ENCODE measurements at places on chromosomes 5 and 9.

- DNase-seq = no peak
These were observed 257.7 kb downstream of the MCTP1 start for GRCh38 chr5:95027151-95027721.

DNA sequence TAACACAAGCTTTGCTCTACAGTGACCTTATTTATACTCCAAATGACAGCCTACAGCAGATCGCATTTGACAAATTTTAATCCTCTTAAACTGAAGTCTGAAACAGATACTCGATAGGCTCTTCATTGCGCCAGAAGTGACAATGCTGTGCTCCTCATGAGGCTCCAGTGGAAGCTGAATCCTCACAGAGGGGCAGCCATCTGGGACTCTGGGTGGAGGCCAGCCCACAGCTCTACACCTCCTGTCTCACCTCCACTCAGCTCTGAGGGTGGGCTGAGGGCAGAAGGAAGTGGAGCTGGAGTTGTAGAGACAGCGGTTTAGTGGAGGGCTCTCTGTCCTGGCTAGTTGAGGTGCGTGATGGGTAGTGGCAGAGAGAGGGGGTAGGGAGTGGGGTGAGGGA is 283.3 kb upstream of the ANKRD55 start:
- DNase-seq = no peak

DNA sequence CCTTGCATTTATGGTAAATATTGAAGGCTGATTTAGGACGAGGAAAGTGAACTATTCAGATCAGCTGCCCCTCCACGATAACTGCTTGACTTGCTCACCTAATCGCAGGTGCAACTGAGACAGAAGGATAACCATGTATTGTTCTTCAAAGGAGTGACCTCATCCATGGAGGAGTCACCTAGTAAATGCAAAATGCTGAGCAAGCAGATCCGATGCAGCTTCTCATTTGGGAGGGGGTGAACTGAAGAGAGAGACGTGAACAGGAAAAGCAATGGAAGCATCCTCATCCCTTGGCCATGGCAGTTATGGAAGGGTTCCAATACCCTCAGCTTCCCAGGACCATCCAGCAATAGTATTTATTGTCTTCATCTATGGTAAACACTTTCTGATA is 47.5 kb downstream of the RASGRF2 start:
- DNase-seq = no peak

DNA sequence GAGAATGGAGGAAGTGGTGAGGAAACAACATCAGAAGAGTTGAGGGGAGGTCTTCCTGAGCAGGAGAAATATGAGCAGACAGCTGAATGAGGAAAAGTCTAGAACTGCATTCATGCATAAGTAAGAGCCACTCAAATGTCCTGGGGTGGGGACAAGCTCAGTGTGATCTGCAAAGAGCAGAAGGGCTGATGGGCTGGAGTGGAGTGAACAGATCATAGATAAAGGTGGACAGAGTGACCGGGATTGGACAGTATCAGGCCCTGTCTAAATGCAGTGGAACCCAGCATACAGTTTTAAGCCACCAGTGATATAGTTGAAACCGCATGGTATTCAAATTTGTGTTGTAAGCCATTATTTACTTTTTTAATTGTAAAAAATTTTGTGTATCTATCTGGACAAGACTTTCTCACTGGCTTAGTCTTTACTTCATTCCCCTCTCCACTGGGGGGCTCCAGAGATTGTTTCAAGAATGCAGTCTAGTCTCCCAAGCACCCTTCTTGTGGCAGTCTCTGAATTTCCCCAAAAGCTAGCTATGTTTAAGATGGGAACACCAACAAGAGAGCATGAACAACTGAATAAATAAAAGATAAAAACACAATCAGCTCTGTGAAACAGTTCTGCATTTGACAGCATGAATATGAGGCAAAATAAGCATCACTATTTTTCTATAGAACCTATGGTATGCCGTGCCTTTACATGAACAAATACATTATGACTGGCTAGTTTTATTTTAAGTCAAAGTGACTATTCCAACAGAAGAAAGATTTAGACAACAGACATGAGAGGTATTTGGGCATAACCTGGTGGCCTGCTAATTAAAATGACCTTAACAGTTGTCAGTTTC is 10.7 kb upstream of the STK32A start:
- peak; percentile 6 for DNase-seq

GRCh38 chr9:120539951-120540350 is 40.0 kb downstream of the CDK5RAP2 start:
- no peak for DNase-seq

GRCh38 chr5:96610747-96611146 is 51.4 kb upstream of the CAST start:
- no peak for DNase-seq

DNA sequence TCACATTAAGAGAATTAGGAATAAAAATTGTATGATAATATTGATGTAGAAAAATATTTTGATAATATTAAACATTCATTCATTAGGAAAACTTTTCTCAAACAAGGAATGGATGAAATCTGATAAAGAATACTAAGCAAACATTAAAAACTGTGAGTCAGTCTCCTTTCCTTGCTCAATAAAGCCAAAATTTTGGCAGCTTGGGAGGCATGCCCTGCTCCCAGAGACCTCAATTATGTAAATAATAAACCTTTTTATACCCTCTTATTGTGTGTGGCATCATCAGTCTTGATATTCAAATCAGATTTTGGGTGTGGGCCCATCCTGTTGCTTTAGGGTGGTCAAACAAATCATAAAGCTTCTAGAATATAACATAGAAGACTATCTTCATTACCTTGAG is 36.6 kb upstream of the CCL21 start:
- no peak for DNase-seq

DNA sequence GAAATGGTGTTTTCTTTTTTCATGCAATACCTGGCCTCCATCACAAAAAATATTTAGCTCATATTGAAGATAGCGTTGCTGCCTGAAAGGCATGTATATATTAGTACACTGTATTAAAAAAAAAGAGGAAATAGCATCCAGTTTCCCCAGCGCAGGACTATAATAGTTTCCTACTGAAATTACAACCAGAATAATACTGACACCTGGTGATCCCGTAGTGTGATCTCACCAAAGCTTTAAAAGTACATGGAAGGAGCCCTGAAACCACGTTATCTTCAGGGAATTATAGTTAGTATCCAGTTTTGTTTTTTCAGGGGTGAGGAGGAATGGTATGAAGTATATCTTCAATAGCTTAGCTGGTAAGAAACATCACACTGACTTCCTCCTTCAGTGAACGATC is 264.9 kb downstream of the CD180 start:
- no peak for DNase-seq
